ENCODE measurements at places on chromosomes 6 and 20. TPM values are rescaled to one million over a fixed set of nuclear protein-coding genes. Genes with fewer than 3 reads are reported as not detected.

Gene ADAM33
- 0.09 TPM for total RNA-seq

Gene ENPP1
- total RNA-seq, result 0.43 TPM

Gene ADA
- 13.8 TPM for total RNA-seq

Gene NSFL1C
- total RNA-seq, result 20.0 TPM

Gene HDGFL1
- total RNA-seq, result not detected

Gene SLC35D3
- total RNA-seq, result not detected

Gene ECT2L
- not detected for total RNA-seq

Gene TMEM217
- total RNA-seq, result 5.8 TPM

Gene MYLK4
- total RNA-seq, result 0.87 TPM

All from dermis lymphatic vessel endothelial cell (primary cell).